BE2C (cell line): ENCODE measurements at places on chromosomes 2 and 18.

GRCh38 chr2:109054865-109055264 is 65.8 kb upstream of the EDAR start:
- DNase-seq: no peak

GRCh38 chr2:72425996-72426395 is 278.3 kb upstream of the CYP26B1 start:
- DNase-seq: no peak

DNA sequence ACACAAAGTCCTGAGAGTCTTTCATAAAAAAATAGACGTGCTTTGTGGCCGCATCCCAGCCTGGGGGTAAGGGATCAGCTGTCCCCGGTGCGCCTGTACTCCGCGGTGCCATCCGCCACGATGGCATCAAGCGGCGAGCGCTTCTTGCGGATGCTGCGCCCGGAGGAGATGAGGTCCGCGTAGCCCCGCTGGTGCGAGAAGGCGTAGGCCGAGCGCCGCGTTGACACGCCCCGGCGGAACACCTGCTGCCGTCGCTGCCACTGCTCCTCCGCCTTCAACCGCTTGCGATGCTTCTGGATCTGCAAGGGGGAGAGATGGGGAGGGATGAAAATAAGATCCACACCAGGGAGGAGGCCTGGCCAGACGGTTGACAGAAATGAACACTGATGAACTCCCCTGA is 26.8 kb upstream of the NARS1 start:
- DNase-seq: no peak

GRCh38 chr2:236163471-236164200 is 4.5 kb downstream of the GBX2 start:
- no peak for DNase-seq

GRCh38 chr2:25042321-25043240 is 705 bp downstream of the EFR3B start:
- DNase-seq: peak; percentile 54

GRCh38 chr18:10244341-10244740 is 210.1 kb upstream of the APCDD1 start:
- DNase-seq: no peak

DNA sequence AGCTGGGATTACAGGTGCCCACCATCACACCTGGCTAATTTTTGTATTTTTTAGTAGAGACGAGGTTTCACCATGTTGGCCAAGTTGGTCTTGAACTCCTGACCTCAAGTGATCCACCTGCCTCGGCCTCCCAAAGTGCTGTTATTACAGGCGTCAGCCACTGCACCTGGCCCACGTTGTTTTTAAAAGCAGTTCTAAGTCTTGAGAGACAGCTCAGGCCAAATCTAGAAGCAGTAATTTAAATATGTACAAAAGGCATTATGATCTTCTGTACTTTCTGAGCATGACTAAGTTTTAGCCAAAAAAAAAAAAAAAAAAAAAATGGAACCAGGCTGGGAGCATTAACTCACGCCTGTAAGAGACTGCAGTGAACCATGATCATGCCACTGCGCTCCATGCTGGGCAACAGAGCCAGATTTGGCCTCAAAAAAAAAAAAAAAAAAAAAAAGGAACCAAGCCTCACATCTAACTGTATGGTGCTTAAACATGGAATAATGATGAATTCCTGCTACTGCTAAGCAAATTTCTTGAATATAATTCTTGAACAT is 4.0 kb downstream of the ABHD3 start:
- no peak for DNase-seq

DNA sequence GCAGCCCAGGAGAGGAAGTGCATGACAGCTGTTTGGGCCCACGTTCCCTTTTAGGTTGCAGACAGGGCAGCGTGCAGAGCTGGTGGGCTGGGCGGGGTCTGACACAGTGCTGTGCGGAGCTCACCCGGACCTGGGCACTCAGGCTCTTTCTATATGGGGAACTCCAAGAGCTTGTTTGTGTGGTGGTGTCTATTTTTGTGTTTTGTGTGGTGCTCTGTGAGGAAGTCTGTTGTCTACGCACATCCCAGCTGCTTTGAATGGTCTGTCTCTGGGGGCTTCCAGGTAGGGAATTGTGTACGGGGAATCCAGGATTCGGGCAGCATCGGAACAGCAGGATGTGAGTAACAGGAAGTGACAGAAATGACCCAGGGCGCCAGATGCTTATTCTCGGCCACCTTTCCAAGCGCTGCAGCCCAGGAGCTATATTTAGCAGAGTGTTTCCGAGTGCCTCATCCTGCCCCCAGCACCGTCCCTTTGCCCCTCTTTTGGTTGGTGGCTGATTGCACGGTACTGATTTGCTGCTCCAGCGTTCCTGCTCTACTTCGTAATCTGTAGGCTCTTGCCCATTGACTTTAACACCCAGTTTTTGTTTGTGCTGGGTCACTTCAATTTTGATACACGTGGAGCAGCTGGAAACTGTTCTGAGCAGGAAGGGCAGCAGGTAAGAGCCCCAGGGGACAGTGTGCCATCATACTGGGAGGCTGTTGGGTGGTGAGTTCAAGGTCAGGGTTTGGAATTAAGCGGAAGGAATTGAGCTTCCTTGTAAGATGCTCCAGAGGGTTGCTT is 64.7 kb downstream of the DGKD start:
- DNase-seq: no peak

DNA sequence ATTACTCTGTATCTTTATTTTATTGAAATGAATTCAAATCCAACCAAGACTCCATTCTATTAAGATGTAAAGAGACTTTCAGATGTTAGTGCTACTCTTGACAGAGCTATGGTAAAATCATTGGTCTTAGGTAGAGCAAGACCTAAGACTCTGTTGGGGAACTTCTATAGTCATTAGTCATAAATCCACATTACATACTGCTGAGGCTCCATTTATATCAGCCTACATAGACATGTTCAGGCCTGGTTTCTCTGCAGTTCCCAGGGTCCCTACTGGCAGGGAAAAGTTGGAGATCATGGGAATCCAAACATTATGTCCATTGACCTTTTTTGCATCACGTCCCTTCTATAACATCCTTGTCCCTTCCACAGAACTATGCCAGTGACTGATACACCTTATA is 580.4 kb upstream of the ZEB2 start:
- no peak for DNase-seq

DNA sequence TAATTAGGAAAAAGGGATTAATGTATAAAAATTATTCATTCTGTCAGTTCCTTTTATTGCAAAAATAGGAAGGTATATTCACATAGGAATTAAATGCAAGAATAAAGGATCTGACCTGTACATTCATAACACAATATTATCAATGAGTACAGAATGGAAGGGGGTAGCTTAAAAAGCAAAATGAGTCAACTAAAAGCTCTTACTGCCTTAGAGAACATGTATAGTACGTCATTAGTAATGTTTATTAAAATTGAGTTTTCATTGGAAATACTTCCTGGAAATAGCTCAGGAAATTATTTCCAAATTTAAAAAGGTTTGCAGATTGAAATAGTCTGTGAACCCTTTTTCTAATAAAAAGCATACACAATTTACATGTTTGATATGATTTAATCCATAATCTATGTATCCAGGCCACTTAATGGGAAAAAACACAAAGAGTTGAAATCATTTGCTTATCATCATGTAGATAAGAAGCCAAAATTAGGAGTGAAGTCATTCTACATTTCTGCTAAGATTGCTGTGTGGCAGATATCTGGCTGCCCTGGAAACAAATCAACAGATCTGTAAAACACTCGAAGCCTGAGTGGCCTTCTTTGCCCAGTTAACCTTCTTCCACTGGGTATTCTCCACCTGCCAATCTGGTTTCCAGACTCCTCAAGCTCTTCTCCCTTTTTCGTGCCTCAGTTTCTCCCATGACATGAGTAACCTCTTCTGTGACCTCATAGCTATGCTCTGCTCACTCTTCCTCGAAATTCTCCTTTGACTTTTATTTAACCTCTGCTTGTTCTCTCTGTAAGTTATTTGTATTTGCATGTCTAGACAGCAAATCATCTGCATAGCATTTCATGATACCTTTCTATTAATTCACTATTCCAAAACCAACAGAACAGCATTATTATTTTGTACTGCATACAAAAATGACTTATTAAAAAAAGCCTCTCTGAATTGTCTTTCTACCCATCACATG is 181.2 kb upstream of the REV1 start:
- peak; percentile 19 for DNase-seq

DNA sequence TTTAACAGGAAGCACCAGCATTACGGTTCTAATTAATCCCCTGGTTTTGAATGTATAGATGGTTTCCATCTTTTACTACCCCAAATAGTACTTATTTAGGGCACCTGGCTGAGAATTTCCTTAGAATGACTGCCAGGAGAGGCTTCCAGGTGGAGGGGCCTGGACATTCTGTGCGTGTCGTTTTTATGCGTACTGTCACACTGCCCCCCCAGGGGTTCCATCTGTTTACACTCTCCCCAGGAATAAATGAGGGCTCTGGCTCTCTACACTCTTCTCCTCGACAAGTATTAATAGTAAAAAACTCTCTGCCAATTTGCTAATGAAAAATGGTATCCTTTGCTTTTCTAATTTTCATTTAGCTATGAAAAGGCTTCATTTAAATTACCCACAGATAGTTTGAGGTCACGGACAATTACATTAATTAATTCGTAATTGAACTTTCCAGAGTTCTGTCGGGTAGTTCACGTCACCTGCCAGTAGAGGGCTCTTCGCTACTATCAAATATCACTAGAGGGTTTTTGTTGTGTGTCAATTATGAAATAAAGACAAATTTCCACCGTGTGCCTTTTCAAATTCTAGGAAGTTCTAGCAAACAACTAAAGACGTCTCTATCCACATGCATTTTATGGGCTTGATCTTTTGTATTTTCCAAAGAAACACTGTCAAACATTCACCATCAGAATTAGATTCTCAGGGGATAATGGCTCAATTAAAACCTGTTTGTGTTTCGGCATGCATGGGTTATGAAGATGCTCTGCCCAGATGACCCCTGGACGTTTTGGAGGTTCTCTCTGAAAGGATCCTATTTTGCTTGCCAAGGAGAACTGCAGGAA is 88.8 kb upstream of the ASB18 start:
- DNase-seq: no peak

GRCh38 chr2:178282075-178282815 is 87.9 kb downstream of the OSBPL6 start:
- no peak for DNase-seq

- DNase-seq: no peak
Measured at GRCh38 chr18:13726972-13727331, 479 bp downstream of the RNMT start.

- no peak for DNase-seq
Measured at GRCh38 chr18:58616446-58616845, 12.4 kb downstream of the ALPK2 start.

DNA sequence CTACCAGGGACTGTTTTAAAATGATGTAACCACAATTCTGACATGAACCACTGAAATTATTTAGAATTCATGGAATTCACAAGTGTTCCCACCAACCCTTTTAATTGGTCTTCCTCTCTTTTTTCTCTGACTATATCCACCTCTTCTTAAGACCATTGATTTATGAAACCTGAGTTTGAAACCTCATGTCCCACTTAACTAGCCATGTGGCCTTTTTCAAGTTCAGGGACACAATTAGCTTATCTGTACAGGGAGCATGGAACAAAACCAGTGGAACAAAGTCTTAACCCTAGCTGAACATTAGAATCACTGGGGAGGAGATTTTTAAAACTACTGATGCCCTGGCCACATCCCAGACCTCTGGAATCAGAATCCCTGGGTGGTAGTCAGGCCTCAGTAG is 41.6 kb upstream of the TMEM163 start:
- no peak for DNase-seq

DNA sequence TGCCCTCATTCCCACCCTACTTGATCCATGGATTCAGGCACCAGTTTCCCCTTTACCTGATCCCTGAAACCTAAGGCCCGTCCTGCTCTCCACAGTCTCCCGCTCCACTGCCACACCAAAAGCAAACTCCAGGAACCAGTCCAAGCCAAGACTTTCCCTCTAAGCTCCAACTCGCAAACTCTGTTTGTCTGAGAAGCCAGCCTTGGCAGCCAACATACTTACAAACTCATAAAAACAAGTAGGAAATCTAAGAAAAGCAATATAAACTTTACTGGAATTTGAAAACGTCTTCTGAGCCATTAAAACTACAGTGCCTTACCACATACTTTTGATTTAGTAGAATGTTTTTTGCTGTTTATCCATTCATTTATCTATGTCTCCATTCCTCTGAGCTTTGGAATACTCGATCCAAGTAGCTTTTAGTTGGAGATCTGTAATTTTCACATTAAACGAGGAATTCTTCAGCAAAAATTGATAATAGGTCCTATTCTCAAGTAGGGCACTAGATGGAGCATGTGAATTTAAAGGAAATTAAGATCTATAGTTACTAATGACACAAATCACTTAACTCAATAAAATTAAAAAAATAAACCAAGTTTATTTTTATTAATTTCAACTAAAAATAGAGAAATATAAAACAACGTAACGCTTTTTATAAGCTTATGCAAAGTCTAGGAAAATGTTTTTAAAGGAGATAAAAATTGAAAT is 199.7 kb downstream of the MYO3B start:
- no peak for DNase-seq

- DNase-seq: no peak
Measured at GRCh38 chr2:151037434-151037833, 224.2 kb downstream of the RBM43 start.

- DNase-seq: peak; percentile 12
Measured at GRCh38 chr2:189982780-189983394, 79.6 kb downstream of the MSTN start.

DNA sequence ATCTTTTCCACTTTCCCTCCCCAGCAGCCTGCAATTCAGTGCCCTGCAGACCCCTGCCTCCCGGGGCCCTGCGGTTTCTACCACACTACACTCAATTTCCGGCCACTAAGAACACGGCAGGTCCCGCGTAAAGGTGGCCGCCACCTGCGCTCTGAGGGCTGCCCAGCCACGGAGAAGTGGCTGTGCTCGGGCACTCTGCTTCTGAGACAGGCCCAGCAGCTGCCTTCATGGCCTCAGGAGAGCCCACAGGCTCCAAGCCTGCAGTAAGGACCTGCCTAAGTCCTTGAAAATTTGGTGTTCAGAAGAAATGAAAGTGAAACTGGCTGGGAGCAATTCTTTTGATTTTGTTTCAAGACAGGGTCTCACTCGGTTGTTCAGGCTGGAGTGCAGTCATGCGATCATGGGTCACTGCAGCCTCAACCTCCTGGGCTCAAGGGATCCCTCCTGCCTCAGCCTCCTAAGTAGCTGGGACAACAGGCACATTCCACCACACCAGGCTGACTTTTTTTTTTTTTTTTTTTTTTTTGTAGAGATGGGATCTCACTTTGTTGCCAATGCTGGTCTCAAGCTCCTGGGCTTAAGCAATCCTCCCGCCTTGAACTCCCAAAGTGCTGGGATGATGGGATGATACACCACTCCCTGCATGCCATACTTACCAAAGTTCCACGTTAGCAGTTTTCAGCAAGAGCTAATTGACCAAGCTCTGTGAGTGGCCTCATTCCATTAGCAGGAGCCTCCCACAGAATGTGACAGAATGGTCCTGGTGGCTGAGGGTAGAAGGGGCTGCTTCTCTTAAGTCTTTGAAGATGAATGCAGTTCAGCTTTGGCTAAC is 14.6 kb upstream of the ALPP start:
- no peak for DNase-seq

DNA sequence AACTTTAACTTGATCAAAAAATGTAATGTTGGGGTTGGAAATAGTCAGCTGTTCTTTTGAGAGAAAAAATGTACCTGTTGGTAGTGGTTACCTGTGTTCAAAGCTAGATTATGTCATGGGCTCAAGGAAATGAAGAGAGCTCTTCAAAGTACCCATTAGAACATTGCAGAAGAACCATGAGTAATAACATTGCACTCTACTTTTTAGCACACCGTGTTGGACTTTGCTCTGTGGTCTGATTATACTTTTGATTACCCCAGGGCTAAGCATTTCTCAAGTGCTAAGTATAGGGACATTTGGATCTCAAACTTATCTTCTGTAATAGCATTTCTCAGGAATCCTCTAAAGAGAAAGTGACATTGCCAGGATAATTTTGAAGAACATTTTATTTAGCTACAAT is 1122.8 kb upstream of the CELF4 start:
- no peak for DNase-seq

GRCh38 chr18:58045242-58046092 is 1.4 kb downstream of the NEDD4L start:
- DNase-seq: peak; percentile 11
